ENCODE measurements at places on chromosomes 1 and 21.

- DNase-seq, result no peak
Observed at GRCh38 chr1:207845109-207845508, 65.8 kb downstream of the CD34 start.

- DNase-seq, result no peak
Observed at GRCh38 chr1:30029677-30030076, 693.7 kb downstream of the MATN1 start.

DNA sequence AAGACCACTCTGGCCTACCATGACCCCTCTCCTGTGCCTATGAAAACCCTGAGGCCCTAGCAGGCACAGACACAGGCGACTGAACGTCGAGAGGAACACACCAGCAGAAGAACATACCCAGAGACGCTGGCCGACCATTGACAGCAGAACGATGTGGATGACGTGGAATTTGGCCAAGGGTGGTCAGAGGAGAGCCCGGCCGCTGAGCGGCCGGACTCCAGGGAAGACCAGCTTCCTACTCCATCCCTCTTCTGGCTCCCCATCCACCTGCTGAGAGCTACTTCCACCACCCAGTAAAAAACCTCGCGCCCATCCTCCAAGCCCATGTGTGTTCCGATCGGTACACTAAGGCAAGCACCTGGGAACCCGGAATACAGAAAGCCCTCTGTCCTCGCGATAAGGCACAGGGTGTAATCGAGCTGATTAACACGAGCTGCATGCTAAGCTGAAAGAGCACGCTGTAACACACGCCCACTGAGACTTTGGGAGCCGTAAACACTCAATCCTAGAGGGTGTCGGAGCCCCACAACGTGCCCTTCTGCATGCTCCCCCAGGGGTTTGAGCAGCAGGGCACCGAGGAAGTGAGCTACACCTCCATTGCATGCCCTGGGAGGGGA is 150.3 kb downstream of the CENPF start:
- no peak for DNase-seq

DNA sequence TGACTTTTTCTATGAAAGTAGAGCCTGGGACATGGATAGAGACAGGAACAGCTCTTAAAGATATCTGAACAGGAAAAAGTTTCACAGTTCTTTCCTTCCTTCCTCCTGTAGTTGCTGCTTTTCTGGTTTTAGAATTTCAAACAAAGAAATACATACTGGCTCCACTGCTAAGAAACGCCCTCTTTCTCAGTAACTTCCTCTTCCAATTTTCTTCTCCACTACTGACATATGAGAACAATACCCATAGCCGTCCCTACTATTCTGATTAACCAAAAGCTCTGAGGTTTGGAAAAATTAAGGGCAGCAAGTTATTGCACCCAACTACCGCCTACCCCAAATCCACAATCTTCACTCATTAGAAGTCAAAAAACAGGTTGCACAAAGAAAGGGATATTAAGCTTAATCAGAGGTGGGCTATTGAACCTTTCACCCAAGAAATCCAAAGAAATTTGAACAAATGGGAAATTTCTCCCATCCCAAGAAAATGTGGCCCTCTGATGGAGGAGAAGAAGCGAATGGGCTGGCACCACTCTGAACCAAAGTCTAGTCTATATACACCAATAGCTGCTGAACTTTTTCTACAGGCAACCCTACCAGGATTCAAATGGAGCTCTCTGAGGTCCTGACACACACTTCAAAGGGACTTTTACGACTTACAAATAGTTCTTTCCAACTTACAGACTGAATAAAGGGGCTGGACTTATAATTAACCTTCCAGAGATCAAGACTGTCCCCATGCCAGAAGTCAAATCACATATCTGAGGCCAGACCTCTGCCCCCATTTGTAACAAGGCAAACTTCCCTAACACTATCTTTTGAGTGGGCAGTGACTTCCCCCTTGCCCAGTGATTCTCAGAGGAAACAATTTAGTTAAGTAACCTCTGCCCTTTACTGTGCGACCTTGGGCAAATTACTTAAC is 1.7 kb downstream of the WASF2 start:
- DNase-seq, result peak; percentile 30

DNA sequence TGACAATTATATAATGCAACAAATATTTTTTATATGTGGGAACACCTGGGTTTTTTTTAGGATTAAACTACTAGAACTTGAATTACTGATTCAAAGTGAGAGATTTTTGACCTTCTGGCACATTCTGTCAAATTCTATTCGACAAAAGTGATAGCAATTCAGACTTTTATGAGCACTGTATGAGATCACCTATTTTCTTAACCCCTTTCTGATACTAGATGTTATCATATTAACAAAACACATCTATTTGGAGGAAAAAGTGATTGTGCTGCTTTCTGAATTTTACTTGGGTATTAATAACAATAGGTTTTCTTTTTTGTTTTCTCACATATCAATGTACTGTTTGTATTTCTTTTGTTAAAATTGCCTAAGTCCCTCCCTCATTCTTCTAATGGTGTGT is 174.9 kb upstream of the GREM2 start:
- no peak for DNase-seq

DNA sequence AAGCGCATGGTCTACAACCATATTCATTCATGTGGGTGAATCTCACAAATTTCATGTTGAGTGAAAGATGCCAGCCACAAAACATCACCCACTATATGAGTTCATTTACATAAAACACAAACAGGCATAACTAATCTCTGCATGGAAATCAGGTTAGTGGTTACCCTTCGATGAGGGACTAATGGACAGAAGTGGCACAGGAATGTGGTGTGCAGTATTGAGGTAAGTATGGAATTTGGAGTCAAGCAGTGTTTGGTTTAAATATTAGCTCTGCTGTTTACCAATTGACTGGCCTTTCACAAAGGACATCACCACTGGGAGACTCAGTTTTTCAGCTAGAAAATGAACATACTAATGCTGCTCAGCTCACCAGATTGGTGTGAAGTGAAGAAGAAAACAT is 24.2 kb downstream of the CCDC185 start:
- DNase-seq, result no peak

GRCh38 chr21:44492567-44493385 is 37.5 kb downstream of the LRRC3 start:
- no peak for DNase-seq

DNA sequence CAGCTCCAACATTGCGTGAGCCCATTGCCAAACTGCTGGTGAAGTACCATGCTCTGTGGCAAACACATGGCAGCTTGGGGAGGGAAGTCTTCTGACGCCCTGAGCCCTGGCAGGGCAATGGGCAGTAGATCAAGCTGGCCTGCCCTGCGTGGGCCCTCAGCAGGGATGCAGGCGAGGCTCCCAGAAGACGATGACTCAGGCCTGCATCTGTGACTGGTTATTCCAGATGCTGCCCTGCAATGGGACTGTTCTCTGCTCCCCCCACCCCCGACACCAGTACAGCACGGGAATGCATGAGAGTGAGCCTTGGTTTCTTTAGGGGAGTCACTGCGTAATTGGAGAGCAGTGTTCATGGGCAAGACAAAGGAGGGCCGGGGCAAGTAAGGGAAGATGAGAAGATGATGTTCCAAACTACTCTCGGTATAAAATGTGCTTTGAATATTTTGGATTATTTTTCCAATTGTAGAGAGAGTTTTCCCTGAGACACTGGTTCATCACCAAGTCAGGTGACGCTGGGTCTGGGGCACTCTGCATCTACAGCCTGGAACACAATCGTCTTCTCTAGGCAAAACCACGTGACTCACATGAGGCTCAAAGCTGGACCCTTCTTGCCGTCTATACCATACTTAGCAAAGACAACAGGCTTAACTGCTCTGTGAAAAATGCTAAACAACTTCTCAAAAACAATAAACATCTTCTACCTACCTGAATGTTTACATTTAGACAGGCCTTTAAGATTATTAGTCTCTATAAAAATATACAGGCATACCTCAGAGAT is 9.0 kb upstream of the C1orf198 start:
- DNase-seq, result no peak

- DNase-seq, result no peak
Observed at GRCh38 chr1:27381969-27382762, 967 bp downstream of the CD164L2 start.

GRCh38 chr1:26162220-26162709 is 3.4 kb downstream of the FAM110D start:
- no peak for DNase-seq

DNA sequence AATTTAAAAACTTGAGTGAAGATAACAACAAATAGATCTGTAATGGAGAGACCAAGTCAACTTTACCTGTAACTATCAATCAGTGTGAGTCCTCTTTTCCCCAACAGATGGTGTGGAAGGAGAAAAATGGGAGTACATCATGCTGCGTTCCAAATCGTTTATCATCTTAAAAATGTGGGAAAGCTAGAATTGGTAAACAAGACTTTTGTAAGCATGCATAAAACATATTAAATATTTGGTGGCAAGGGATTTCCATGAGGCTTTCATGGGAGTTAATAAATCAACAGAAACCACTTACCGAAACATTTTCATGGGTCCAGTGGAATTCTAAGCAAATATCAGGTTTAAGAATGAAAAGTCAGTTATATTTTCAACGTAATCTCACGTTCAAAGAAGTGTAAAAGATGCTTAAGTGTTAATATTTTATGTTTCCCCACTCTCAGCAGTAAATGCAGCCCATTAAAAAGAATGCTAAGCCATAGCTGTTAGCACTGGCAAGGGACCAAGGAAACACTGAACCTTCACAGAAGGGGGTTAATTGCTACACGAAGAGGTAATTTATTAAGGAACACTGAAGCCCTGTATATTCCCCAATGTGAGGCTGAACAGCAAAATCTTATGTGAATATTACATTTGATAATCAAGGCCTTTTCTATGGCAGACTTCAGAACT is 117.0 kb downstream of the ZC3H11B start:
- DNase-seq, result no peak

GRCh38 chr21:33670076-33670978 is 28.0 kb downstream of the ITSN1 start:
- DNase-seq, result no peak

GRCh38 chr1:22793647-22794046 is 83.0 kb downstream of the EPHB2 start:
- no peak for DNase-seq

- DNase-seq, result no peak
Observed at GRCh38 chr1:182739545-182739944, 50.0 kb upstream of the NPL start.

DNA sequence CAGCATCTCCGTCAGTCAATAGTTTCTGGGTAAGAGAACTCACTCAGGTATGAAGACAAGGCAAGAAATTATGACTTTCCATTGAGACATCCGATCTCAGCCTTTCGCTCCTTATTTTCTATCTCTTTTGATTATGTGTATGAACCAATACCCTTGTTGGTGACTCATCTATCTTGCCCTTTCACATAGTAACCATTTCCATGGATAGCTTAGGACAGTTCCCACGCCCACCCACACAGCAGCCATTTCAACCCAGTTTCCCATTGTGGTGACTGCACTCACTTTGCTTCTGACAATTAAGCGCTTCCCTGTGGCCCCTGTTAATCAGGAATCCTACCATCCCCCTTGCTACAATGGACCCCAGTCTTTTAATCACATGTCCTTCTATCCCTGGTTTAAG is 210.6 kb upstream of the ADGRL2 start:
- no peak for DNase-seq

DNA sequence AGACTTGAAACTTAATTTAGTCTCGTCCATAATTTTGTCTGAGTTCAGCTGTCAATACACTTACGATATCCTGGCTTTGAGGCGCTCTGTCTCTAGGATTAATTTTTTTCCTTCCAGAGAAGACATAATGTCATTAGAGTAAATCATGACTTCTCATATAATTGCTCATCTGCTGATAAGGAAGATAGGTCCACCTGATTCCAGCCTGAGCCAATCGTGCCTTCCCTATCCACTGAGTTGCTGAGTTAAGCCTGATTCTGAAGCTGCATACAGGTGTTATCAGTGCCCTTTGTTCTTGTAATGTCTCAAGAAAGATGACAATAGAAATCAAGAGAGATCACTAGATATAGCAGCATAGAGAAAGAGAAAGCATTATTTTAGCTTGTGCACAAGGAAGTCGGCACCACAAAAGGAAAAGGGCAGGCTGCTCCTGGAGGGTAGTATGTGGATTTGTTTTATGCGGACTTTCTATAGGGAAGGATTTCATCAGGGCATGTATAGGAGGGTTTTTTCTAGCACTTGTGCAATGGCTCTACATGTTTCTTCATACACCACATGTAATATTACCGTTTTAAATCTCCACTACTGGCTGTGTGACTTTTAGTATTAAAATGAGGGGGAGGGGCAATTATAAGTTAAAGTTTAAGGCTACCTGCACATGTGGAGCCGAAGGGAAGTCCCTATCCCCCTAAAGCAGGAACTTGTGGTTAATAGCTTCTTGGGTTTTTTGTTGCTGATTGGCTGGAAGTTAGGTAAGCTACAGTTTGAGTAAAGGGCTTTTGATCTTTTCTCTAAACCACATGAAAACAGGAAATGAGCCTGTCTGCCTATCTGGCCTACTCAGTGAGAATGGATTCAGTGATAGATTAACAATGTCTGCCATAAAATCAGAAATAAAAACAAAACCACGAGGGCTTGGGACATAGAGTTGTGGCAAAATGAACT is 133.4 kb downstream of the PLPPR5 start:
- no peak for DNase-seq

DNA sequence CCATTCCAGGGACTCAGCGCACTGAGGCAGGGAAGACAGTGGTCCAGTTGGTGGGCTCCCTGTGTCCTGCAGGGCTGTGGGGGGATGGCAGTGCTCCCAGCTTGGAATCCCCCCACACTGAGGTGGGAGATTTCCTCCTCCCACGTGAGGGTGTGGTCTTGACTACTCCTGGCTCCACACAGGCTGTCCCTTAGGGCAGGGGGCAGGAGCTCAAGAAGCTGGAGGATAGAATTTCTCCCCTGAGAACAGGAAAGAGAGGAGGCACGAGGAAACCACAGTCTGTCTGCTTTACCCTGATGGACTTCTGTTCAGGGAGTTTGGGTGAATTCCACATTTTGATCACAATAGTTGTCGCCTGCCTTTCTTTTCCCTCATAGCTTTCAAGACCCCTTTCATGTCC is 62.1 kb downstream of the CACNA1E start:
- no peak for DNase-seq

- DNase-seq, result no peak
Observed at GRCh38 chr1:24373710-24374109, 39.9 kb downstream of the STPG1 start.

- DNase-seq, result no peak
Observed at GRCh38 chr1:172581779-172582178, 48.8 kb downstream of the SUCO start.

DNA sequence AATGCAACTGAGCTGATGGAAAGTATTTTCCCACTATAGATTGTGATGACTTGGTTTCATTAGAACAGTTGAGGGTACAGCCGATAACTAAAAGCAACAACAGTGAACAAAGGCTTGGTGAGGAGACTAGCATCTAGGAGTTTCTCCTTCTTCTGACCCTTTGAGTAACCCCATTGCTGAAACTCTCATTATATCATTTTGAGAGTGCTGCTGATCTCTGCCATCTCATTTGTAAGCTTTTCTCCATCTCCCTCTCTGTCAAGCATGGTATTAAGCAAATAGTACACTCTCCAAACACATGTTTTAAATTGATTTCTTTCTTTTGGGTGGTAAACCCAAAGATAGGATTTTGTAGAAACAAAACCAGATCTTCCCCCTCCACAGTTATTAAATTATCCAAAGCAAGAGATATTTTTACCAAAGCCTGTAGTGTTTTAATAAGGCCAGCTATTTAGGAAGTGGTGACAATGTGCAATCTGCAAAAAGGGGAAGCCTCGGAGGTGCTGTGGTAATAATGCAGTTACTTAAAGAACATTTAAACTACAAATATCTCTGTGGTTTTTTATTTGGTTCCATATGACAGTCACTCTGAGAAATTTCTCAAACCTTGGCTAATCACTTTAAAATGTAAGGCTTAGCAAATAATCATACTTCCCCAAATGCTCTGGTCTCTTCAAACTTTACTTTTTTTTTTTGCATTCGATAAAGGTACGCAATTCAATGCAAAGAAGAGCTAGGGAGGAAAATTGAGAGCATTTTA is 287.5 kb downstream of the HLX start:
- no peak for DNase-seq
